ENCODE measurements at places on chromosomes 3 and 15.

GRCh38 chr15:96750361-96750760 is 419.9 kb downstream of the NR2F2 start:
- DNase-seq = no peak

DNA sequence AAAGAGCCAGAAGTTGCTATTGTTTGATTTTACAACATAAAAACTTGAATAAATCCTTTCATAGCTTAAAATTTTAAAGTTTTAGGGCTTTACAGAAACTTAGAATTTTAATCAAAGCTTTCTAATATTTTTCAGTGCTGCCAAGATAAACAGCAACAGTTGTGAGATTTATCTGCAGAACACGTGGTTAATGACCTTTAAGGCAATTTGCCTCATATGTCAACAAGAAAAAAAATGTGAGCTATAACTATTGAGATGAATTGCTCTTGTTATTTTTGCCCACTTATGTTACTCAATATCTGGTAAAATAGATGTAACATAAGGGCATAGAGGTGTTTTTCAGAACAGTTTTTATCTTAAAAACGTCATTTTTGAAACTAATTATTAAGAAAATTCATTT is 96.7 kb upstream of the NECTIN3 start:
- DNase-seq = no peak

GRCh38 chr3:108412121-108412750 is 98.2 kb downstream of the MYH15 start:
- DNase-seq = no peak

DNA sequence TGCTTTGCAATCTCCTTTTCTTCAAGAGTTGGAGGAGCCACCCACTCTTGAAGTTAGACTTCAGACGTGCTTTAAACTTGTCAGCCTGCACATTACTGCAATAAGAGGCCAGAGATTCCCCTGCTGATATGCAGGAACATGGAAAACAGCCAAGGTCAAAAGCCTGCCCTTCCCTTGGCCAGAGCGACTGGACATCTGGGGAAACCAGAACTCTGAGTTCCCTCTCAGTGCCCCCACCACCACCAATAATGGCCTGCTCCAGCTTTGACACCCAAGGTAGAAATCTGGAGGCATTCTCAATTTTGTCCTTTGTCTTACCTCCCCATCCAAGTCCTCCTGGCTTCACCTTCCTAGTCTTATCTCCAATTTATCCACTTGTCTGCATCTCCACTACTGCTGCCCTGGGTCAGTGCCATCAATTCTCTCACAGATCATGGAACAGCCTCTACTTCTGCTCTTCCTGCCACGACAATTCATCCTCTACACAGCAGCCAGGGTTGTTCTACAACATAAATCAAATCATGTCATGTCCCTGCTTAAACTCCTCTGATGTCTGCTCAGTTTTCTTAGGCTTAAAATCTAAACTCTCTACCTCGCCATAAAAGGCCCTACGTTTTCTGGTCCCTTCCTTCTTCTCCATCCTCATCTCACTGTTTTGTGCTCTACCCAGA is 191.6 kb upstream of the WNT5A start:
- DNase-seq = no peak

- DNase-seq = no peak
Observed at GRCh38 chr3:13792512-13793371, 87.1 kb downstream of the WNT7A start.
